Large intestine (tissue), 12 donors: ENCODE measurements at places on chromosomes 1 and 21.

DNA sequence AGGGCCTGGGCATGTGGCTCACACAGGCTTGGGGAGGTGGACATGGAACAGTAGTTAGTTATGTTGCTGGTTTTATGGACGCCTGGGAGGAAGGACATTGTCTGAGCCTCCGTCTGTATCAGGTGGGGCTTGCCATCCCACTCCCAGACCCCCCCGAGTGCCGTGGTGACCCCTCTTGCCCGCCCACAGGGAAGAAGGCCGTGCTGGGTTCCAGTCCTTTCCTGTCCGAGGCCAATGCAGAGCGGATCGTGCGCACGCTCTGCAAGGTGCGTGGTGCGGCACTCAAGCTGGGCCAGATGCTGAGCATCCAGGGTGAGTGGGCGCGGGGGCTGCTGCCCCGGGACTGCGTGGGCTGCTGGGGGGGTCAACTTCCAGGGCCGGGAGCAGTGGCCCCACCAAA lies 41.7 kb downstream of the COQ8A start:
- no peak for DNase-seq

DNA sequence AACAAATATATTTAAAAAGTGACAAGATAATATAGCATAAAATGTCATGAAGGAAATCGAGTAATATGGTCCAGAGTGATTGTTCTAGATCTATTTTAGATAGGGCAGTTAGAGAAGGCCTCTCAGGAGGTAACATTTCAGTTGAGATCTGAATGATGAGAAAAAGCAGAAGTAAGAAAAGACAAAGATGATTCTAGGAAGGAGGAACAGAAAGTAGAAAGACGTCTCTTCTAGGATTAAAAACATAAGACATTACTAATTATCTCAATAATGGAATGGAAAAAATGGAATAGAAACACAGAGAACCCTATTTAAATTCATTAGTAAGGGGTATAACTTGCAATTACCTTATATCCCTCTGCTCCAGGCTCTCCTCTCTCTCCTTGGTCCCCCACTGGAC lies 130.0 kb upstream of the ZNHIT6 start:
- DNase-seq: no peak

DNA sequence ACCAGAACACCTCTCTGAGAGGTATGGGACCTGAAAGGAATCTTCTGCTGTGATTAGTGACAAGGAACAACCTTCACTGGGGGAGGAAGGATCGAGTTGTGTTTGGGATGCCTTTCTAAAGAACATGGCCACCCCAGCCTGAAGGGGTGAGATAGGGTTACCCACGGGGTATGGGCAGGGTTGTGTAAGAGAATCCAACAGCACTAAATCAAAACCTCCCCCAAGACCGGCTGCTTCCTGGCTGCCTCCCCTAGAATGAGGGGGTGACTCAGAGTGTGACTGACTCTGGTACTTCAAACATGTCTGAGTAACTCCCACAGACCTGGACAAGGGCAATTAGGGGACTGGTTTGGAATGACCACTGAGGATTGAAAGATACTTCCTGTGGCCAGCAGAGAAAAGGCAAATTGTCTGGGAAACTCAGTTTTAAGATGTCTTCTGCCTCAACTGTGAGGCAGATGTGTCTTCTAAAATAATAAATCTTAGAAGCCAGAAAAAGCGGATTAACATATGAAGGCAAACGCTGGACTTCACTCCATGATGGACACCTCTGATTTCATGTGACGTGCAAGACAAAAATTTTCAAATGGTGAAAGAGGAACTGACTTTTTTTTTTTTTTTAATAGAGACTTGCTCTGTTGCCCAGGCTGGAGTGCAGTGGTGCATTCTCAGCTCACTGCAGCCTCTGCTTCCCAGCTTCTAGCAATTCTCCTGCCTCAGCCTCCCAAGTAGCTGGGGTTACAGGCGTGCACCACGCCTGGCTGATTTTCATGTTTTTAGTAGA lies 6.7 kb upstream of the PTPN14 start:
- no peak for DNase-seq

DNA sequence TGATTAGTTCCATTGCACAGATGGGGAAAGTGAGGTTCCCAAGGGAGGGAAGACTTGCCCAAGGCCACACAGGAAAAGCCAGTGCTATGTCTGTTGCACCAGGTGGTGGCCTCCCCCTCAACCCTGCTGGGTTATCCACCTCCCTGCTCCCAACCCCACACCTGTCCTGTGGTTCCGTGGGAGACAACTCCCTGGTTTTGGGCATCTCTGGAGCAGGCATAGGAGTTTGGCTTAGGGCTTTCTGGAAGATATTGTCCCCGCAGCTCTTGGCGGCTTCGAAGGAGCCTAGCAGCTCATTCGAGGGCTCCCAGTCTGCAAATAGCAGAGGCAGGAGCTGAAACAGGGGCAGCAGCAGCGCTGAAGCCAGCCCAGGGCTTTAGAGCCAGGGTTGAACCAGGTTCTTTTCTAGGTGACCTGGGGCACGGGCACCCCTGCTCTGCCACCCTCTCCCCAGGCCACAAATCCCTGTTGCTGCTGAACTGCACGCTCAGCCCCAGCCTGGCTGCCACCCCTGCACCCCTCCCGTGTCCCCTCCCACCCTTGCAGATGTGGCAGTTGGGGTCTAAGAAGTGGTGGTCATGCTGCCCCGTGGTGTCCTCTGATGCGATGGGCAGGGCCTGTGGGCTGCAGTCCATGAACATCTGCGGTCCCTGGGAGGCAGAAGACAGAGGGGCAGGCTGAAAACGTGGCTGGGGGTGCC lies 22.1 kb downstream of the SPOCD1 start:
- no peak for DNase-seq

DNA sequence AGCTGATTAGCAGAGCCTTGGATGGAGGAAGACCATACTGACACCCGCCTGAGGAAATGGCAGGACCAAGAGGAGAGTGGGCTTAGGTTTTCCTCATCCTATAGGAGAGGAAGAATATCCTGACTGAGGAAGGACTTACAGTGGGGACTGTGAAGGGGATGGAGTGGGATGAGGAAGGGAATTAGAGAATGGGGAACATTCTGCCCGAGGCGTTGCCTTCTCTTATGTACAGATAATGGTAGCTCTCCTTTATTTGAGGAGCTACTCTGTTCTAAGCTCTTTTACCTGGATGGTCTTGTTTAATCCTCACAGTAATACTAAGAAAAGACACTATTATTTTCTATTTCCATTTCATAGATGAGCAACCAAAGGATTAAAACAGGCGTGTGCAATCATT lies 56.0 kb downstream of the OLFML3 start:
- no peak for DNase-seq

DNA sequence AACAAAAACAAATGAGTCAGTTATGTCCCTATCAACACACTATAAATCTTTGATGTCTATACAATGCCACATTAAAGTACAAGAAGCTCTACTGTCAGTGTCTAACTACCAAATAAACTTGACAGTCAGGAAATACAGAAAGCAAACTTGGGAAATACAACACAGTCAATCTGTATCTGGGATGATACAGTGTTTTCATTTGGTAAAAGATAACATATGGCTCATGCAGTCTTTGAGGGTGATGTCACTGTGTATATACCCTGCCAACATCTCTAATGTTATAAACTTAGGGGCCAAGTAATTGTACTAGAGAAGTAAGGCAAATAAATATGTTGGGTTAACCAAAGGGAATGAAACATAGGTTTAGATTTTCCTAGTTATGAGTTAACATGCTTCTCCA lies 552.5 kb upstream of the ADAMTS5 start:
- DNase-seq: no peak

- no peak for DNase-seq
Observed at GRCh38 chr1:232271991-232272589, 357.8 kb downstream of the SIPA1L2 start.

DNA sequence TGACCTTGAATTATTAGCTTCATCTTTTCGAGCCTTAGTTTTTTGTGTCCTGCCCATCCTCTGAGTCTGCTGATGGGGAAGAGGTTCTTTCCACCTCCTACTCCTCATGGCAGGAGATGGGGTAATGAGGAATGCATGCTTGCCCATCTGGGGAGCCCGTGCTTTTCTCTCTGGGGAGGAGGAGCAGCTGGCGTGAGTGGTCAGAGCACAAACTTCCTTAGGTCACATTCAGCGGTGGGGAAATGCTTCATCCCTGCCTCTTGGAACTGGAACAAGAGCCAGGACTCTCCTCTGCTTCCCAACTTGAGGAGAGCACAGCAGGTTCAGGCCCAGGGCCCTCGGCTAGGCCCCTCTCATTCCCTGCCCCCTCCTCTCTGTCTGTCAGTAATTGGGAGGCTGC lies 155.0 kb downstream of the PCNX2 start:
- no peak for DNase-seq

GRCh38 chr1:245051349-245052221 lies 103.2 kb upstream of the KIF26B start:
- peak; percentile 87 for DNase-seq

DNA sequence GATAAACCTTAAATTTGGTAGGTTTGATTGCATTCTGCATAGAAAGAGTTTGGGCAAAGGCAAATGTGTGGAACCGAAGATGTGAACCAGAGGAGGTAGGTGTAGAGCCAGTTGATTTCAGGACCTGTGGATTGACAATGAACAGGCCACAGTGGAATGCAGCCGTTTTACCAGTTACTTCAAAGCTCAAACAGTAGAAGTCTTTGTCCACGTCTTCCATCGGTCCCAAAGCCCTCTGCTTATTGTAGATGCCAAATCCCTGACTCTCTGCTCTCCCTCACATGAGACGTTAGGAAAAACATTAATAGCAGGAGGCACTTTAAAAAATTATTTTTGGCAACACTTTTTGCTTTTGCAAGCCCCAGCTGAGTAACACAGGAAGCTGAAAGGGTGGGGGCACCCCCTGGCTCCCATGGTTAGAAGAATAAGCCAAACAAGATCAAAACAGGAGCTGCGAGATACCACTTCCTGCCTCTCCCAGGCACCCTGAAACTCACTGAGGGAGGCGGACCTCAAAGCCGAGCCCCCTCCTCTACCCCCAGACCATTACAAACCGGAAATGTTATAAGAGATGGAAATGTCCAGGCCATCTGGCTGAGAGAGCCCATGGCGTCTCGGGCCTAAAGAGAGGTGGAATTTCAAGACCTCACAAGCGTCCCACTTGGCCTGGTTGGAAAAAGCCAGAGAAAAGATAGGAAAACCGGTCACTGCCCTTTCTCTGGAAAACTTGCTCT lies 13.5 kb downstream of the TRAF3IP3 start:
- no peak for DNase-seq

- peak; percentile 73 for DNase-seq
Observed at GRCh38 chr1:5333291-5333690, 658.9 kb downstream of the NPHP4 start.

- peak; percentile 90 for DNase-seq
Observed at GRCh38 chr1:92994105-92994712, 32.9 kb upstream of the DIPK1A start.

- DNase-seq: no peak
Observed at GRCh38 chr21:38930853-38931252, 125.1 kb downstream of the ETS2 start.

DNA sequence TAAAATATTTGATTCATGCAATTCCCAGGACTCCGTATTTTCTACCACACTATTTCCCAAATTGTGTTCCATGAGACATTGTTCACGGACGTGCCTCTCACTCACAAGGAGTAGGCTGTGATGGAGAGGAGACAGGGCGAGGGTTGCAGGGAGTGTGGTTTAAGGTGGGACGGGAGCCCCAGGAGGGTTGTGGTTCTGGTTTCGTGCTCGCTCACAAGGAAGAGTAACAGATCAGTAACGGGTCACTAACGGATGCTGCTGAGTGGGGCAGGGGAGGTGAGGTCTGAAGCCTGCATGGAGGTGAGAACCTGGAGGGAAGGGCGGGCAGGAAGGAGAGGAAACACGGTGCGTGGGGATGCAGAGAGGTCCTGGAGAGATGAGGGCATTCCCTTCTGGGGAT lies 28.8 kb downstream of the TFF3 start:
- DNase-seq: no peak

DNA sequence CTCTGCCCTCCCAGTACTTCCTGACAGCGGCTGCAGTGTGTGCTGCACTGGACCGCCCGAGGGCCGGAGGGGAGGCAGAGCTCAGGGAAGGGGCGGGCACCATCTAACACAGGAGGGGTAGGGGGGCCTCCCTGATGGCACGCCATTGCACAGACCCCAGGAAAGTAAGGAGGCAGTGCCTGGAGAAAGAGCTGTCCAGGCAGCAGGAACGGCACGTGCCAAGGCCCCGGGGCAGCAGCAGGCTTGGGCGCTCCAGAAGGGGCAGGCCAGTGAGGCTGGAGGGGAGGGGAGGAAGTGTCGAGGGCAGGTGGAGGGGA lies 110.7 kb downstream of the CRYAA start:
- DNase-seq: no peak

DNA sequence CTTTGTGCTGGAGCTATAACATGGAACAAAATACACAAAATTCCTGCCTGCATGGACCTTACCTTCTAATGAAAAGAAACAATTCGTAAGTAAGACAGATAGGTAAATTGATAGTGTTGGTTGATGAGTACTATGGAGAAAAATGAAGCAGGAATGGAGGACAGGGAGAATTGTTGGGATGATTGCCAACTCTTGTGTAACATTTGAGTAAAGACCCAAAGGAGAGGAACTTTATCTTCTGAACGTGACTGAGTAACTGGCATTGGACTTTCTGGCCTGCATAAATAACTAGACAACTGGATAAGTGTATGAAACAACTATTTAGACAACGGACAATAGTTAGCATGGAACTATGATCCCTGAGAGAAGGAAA lies 6.8 kb upstream of the EFCAB14 start:
- DNase-seq: peak; percentile 47

DNA sequence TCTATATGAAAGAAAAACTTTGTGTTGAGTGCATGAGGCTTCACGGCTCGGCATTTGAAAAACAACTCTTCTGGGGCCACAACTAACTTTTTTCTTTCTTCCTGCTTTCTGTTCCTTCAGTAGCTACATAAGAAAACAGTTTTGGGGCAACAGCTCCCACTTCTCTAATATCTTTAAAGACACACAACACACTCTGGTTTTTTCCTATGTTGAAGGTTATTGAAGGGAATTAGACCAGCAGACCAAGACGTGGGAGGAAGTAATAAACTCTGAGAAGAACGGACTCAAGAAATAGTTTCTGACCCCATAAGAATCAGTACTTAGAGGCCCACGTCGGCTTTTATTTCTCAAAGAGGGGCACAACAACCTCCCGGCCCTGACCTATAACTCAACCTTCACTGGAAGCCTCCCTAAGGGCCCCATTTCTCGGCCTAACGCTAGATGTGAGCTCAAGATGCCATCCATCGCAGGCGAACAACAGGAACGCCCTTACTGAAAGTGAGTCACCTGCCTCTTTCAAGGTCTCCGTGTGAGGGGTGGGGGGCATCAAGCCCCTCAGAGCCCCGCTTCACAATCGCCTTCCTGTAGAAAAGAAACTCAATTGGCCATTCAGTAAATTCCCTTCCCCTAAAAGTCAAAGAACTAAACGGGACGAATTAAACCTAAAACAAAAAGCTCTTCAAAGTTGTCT lies 844 bp downstream of the ZMYM6 start:
- DNase-seq: no peak

- DNase-seq: peak; percentile 77
Observed at GRCh38 chr1:226974544-226975258, 34.6 kb downstream of the COQ8A start.
